ENCODE measurements at places on chromosomes 2 and 18.
A peak's percentile ranks its signal among the peaks of the same experiment; 100 is the strongest.

DNA sequence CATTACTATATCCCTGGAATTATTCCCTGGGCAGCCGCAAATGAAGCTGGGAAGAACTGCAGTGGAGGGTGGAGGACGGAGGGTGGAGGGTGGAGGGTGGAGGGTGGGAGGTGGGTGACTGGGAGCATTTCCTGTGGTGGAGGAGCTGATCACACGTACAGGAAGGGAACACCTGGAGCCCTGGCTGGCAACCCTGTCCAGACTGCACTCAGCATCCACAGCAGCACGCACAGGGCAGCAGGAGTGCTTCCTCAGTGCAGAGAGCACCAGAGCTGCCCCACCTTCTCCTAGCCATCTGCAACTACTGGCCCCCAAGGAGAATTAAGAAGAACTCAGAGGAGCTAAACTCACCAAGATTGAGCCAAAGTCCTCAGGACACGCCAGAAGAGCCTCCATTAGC is 249.9 kb downstream of the EIPR1 start:
- DNase-seq: no peak

DNA sequence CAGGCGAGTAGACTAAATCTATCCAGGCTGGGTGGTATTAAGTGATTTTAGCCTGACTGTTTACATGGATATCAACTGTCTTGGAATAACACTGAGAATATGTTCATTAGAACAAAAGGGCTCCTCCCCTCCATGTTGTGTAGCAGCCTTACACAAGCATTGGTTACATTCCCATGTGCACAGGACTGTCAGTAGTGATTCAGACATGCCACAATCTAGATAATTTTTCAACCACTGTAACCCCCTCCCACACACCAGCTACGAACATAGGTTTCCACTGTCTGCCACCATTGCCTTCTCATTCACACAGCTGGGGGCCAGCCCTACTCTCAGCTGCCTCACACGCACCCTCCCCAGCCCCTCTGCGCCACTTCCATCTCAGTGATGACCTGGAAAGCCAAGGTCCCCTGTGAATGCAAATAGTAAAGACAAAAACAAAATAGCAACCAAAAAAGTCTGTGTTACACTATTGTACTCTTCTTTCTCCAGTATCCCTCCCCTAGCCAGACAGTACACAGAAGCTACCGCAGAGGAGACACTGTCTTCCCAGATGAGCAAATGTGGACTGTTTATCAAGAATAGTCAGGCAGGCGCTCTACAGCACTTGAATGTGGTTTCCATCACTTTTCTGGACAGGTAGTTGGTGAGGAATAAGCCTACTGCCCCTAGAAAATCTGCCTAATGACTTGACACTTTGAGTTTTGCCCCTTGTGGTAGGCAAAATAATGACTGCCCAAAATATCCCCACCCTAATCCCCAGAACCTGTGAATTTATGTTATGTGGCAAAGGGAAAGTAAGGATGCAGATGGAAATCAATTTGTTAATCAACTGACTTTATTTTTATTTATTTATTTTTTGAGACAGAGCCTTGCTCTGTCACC is 27.9 kb upstream of the TYMS start:
- no peak for DNase-seq

GRCh38 chr2:64655018-64655664 is 1.4 kb upstream of the SERTAD2 start:
- DNase-seq: peak; percentile 36

DNA sequence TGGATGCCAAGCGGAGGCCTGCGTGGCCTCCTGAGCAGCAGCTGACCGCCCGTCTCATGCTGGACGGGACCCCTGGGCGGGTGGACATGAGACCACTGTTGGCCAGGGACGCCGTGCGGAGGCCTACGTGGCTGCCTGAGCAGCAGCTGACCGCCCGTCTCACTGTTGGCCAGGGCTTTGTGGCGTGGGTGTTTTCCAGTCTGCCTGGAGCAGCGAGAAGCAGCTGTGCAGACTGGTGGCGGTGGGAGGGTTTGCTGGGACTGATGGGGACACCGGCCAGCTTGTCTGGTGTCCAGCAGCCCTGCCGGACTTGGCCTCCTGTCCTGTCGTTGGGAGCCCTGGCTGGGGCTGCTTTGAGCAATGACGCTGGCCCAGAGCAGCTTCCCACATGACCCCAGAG is 5.8 kb upstream of the D2HGDH start:
- no peak for DNase-seq

DNA sequence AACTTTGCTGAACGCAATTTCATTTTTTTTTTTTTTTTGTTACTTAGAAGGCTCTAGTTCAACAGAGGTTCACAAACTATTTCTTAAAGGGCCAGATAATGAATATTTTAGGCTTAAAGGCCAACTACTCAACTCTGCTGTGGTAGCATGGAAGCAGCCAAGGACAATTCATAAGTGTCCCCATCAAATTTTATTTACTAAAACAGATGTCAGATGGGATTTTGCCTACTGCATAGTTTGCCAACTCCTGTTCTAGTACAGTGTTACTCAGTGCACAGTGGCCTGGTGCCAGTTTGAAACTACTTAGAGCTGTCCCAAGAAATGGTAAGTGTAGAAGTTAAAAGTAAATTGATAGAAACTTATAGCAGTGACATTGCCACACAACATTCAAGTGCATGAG is 949.4 kb upstream of the FANCL start:
- DNase-seq: no peak

DNA sequence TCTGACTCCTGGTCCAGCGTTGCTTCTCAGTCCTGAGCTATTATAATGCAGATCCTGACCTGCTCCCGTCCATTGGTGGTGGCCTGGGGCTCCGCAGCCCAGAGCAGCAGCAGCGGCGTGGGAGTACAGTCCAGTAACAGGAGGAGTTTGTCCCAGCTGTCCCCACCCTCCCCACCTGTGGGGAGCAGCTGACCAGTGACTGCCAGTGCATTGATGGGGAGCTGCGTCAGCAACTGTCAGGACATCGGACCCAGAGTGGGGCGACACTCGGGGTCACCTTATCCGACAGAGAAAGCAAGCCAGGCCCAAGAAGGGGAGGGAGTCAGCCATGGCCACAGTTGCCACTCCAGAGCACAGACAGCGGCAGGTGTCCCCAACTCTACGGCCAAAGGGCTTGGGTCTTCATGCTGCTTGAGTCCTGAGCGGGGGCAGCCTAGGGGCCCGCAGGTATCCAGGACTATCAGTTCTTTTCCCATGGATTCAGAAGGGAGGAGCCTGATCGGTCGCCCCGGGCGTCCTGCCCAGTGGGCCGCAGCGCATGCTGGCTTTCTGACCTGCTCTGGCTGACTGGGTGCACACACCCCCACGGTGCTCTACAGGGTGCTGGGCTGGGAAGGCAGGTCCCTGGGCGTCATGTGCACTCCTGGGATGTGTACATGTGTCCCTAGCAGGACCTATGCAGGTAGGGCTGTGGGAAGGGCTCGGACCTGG is 29.7 kb downstream of the DNMT3A start:
- DNase-seq: no peak

- no peak for DNase-seq
Measured at GRCh38 chr2:68907232-68907919, 36.2 kb upstream of the BMP10 start.

GRCh38 chr2:100451092-100451491 is 19.2 kb upstream of the NMS start:
- no peak for DNase-seq

GRCh38 chr2:231228223-231228622 is 29.8 kb downstream of the ARMC9 start:
- DNase-seq: no peak

GRCh38 chr18:40939656-40940515 is 1015.1 kb upstream of the PIK3C3 start:
- no peak for DNase-seq

- DNase-seq: no peak
Measured at GRCh38 chr2:102010902-102011301, 19.1 kb downstream of the IL1R2 start.

- no peak for DNase-seq
Measured at GRCh38 chr2:170689481-170689880, 25.7 kb upstream of the SP5 start.

DNA sequence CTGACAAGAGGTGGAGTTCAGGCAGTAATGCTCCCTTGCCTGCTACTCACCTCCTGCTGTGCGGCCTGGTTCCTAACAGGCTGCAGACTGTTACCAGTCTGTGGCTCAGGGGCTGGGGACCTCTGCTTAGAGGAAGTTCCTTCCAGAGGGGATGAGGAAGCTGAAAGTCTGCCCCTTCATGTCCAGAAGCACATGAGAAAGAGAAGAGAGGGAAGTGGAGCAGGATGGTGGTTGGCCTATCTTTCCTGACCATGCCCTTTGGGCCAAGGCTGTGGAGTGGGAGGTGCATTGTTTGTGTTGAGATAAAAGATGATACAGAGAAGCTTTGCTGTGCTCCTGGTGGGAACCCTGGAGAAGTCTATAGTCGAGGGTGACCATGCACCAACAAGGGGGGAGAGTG is 112.5 kb downstream of the LPIN1 start:
- no peak for DNase-seq

DNA sequence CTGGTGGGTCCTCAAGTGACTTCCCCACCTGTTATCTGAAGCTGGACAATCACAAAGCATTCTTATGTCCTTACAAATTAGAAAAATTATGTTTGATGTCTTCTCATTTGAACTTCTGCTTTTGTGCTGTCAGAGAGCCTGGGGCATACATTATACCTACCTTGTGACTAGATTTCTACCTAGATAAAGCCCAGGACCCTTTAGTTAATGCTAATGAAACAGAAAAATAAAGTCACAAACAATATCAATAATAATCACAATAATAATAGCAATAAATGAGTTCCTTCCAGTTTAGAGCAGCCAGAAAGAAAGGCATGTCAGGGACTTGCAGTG is 456.4 kb downstream of the SETBP1 start:
- no peak for DNase-seq

DNA sequence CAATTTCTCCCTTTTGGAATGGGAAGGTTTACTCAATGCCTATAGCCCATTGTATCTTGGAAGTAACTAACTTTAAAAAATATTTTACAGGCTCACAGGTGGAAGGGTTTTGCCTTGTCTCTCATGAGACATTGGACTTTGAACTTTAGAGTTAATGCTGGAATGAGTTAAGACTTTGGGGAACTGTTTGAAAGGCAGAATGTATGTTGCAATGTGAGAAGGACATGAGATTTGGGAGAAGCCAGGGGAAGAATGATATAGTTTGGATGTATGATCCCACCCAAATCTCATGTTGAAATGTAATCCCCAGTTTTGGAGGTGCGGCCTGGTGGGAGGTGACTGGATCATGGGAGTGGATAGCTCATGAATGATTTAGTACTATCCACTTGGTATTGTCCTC is 17.5 kb upstream of the TBC1D8 start:
- no peak for DNase-seq

GRCh38 chr2:60424233-60424632 is 129.2 kb downstream of the BCL11A start:
- DNase-seq: no peak

GRCh38 chr2:174169372-174169771 is 79.0 kb downstream of the OLA1 start:
- no peak for DNase-seq

DNA sequence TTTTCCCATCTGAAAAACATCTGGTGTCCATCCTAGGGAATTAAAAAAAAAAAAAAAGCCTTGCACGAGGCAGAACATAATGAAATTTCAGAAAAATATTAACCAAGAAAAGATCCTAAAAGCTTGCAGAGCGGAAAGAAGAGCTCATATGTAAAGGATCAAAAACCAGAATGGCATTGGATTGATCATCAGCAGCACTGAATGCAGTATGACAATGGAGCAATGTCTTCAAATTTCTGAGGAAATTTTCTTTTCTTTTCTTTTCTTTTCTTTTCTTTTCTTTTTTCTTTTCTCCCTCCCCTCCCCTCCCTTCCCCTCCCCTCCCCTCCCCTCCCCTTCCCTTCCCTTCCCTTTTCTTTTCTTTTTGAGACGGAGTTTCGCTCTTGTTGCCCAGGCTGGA is 21.3 kb upstream of the FAM117B start:
- no peak for DNase-seq

DNA sequence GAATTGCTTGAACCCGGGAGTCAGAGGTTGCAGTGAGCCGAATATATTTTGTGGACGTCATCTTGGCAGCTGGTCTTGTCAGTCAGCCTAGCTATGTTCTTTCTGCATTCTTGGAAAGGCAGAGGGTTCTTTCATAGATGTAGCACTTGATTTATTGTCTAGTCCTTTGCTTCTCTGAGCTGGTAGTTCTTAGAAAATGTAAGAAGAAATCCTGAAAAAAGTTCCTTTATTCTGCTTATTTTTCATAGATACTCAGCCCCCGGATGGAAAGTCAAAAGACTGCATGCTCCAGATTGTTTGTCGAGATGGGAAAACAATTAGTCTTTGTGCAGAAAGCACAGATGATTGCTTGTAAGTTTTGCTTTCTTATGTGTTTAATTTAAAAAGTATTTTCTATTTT is 21.3 kb downstream of the PLEKHB2 start:
- no peak for DNase-seq

- no peak for DNase-seq
Measured at GRCh38 chr2:106759966-106760365, 126.0 kb downstream of the ST6GAL2 start.

- DNase-seq: no peak
Measured at GRCh38 chr2:208984376-208985090, 439.3 kb upstream of the MAP2 start.

- peak; percentile 85 for DNase-seq
Measured at GRCh38 chr2:217106650-217107014, 246.8 kb upstream of the TNP1 start.

DNA sequence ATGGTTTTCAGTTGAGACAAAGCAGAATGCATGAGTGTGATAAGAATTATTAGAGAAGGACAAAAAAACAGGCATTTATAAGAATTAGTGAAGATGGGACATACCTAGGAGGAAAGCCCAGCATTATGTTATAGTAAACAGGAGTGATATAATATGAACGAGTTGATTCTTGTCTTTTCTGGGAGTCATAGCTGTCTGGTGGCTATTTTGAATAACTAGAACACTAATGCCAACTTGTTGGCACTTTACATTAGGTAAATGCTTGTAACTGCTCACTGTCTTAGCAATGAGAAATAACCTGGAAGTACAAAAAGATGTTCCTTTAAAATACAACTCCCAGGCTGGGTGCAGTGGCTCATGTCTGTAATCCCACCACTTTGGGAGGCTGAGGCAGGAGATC is 540.8 kb upstream of the SPHKAP start:
- DNase-seq: no peak

DNA sequence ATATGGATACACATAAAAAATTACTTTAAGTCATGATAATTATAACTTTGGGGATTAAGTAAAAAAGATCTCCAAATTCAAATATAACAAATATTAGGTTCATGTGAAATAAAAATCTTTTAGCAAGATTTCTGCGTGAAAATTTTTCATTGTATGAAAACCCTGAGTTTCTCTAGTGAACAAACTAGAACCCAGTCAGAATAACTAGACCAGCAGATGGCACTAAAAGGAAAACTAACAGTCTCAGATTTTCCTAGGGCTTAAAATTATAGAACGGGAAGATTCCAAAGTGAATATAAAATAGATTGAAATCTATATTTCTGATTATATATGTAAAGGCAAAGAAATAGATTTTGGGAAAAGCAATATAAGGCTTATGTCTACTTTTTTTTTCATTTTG is 43.3 kb downstream of the TMEM200C start:
- DNase-seq: no peak

Data from HCEC 1CT (cell line).